Stimulated activated CD4-positive, alpha-beta T cell treated with anti-CD3 and anti-CD28 coated beads, Interleukin-15, amount 100 ng/mL, for 1 hour (primary cell): ENCODE measurements at places on chromosomes 5 and 9.

DNA sequence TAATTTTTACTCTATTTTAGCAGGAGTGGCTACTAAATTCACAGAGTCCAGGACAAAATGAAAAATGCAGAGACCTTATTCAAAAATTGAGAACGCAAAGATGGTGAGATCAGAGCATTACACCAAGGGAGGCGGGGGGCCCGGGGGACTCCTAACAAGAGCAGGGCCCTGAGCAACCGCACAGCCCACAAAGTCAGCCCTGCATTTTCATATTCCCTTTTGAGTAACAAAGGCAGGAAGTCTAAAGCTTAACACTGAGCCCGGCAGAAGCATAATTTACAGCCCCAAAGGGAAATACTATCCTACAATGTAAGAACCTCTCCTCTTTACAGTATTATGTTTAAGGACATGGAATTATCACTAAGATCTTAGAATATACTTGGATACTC lies 69.4 kb downstream of the TLE1 start:
- DNase-seq = no peak

DNA sequence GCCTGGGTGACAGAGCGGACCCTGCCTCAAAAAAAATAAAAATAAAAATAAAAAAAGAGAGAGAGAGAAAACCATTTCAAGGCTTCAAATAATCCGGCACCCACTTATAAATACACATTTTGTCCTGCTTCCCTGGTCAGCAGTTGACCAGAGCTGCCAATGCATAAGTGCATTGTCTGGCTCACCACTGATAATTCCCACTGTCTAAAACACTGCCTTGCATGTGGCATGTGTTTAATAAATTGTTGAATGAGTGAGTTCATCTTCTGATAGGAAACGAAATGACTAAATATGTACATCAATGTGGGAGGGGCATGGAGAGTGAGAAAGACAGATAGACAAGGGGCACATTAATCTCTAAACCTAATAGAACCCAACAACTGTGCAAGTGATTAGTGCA lies 42.9 kb downstream of the MEGF10 start:
- DNase-seq = no peak

DNA sequence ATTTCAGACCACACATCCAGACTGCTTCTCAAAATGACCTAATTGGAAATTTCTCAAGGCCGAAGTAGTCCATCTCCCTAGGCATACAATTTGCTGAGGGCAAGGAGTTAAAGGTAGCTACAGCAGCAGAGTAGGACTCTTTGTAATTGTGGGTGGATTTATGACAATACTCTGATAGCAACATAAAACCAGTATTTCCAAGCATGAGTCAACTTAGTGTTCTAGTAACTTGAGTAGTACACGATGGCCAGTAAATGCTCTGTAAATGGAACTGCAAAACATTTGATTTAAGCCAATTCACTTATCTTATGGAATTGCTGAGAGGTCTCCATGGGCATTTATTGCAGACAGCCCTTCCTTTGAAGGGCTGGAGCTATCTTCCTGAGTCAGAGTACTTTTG lies 352.2 kb downstream of the PLK2 start:
- DNase-seq = no peak

GRCh38 chr9:6894135-6894534 lies 136.4 kb downstream of the KDM4C start:
- DNase-seq = no peak

DNA sequence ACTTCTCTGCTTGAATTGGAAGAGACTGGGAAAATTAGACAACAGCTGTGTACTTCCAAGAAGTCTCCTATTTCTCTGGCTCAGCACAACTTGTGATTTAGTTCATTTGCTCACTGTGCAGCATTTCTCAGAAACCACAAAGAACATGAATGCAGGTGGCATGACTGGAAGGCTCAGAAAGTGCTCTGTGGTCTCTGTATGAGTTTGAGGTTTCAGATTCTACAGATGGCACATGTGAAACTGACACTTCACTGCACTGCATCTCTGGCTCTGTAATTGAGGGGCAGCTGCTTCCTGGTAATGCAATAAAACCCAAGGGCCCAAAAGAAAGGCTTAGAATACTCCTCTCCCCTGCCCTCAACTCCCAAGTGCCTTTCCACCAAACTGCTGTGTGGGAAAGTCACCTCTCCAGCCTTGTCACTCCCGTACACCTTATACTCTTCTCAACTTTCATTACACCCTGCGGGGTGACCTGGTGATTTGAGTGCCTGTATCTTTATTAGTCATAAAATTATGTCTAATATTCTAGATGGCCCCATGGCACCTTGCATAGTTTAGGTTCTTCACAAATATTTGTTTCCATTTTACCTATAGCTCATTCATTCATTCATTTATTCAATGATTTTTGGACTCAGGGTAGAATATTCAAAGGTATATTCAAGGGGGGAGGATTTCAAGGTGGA lies 82.5 kb downstream of the ESM1 start:
- no peak for DNase-seq

DNA sequence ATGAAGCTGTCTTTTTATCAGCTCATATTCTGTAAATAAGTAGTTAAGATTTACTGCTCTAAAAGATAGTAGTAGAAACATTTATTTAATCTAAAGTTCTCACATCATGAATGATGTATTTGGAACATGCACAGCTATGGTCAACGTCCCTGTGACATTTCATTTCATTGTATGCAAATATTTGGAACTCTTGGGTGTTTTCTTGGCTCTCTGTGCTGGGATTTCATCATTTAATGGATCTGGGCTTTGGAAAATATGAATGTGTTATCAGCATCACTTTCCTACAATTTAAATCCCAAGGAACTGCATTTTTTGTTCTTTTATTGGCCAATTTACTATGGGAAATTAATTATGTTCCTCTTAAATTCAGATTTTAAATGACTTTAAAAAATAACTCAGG lies 462.9 kb downstream of the SEMA5A start:
- DNase-seq = no peak

- no peak for DNase-seq
These were observed 21.5 kb downstream of the CWC27 start for GRCh38 chr5:64790210-64790609.

GRCh38 chr9:18824095-18824666 lies 208.8 kb downstream of the SAXO1 start:
- DNase-seq = no peak
